IMR-90 (cell line): ENCODE measurements at places on chromosomes 12 and 14. TPM values are rescaled to one million over a fixed set of nuclear protein-coding genes. Genes with fewer than 3 reads are reported as not detected.

DNA sequence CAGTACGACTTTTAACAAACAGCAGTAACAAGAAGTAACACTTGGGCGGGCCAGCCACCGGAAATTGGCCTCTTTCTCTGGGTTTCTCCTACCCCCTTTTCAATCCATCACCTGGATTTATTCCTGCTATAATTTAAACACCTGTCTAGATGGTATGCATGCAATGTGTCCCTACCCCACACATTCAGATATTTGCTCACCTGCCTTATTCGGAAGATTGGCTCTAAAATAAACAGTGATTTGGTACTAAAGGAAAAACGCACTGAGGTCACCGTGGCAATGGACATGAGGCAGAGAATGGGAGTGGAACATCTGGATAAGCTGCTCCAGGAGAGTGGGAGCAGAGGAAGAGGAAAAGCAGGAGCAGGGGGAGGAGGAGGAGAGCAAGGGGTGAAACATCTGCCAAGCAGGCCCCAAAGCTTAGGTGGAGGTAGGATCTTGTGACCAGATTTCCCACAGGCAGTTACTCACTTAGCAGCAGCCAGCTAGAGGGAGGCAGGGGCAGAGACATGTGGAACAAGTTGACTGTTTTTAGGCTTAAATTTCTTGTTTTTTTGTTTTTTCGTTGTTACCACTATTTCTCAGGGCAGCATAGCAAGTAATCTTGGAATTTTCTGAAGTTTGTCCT is 150.9 kb downstream of the TTLL5 start:
- DNase-seq: no peak

DNA sequence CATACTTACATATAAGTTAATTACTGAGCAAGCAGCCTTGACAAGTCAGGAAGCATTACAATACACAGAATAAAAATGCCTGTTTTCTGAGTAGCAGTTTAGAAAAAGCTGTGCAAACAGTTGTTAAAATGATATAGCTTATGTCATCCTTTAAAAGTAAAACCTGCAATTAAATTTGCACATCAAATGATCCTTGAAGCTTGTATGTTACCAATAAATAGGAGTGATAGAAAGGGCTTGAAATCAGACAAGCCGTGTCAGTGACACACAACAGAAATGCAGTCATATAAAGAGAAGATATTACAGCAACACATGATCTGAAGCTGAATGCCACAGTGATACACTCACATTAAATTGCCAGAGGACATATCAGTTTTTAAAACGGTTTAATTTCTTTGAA is 70.0 kb downstream of the EPS8 start:
- no peak for DNase-seq

DNA sequence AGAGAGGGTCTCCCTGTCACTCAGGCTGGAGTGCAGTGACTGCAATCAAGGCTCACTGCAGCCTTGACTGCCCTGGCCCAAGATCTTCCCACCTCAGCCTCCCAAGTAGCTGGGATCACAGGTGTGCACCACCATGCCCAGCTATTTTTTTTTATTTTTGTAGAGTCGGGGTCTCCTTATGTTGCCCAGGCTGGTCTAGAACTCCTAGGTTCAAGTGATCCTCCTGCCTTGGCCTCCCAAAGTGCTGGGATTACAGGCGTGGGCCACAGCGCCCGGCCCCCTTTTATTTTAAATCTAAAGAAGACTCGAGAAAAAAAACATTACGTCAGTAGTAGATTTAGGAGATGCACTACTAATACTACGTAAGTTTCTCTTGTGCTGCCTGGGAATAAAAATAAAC is 14.3 kb downstream of the FOS start:
- DNase-seq: no peak

- DNase-seq: no peak
Observed at GRCh38 chr12:92276276-92276675, 130.6 kb upstream of the BTG1 start.

ATF7IP gene
- 22.8 and 30.6 TPM in 2 replicates for total RNA-seq

SMIM10L1 gene
- 2.7 and 4.7 TPM in 2 replicates for total RNA-seq
